ENCODE measurements at places on chromosomes 13 and 19. TPM values are rescaled to one million over a fixed set of nuclear protein-coding genes. Genes with fewer than 3 reads are reported as not detected.
A peak's percentile ranks its signal among the peaks of the same experiment; 100 is the strongest.

JUND gene
- 1,161 TPM for total RNA-seq

DNA sequence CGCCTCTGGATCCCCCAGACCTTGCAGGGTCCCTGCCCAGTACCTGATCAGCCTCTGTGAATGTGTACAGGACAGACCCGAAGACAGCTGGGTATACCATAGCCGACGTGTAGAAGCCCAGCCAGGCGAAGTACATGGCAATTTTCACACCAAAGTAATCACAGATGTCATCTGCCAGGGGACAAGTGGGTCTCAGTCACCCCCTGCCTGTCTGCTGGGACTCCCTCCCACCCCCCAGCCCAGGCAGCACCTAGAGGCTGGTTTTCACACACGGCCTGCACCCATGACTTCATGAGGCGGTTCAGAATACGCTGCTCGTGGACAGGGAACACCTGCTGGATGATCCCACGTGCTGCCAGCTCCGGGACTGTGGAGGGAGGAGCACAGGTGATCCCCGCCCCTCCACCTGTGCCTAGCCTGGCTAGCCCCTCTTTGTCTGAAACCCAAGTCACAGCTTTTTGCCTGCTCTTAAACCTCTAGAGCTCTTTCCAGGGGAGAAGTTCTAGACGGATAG is 3.6 kb downstream of the ANO8 start:
- no peak overlapping the region for H3K27ac ChIP-seq
- H3K27me3 ChIP-seq, result no peaks in the 10 kb centered on the region
- H3K36me3 ChIP-seq, result no peaks in the 10 kb centered on the region
- no peak for DNase-seq
- H3K4me3 ChIP-seq, result no peak overlapping the region
- H3K4me1 ChIP-seq, result peaks cover 7% of the 10 kb centered on the region

- H3K4me1 ChIP-seq, result peaks cover 59% of the 10 kb centered on the region
- no peaks in the 10 kb centered on the region for H3K27me3 ChIP-seq
- no peak overlapping the region for H3K4me3 ChIP-seq
- H3K27ac ChIP-seq, result no peak overlapping the region
- DNase-seq, result no peak
These were observed 62.2 kb downstream of the RASA3 start for GRCh38 chr13:114070098-114070799.

- H3K27me3 ChIP-seq, result peaks cover 3% of the 10 kb centered on the region
- DNase-seq, result no peak
- no peaks in the 10 kb centered on the region for H3K36me3 ChIP-seq
- no peak overlapping the region for H3K4me3 ChIP-seq
- H3K4me1 ChIP-seq, result no peaks in the 10 kb centered on the region
These were observed 73.3 kb downstream of the FGF9 start for GRCh38 chr13:21744149-21744548.

DNA sequence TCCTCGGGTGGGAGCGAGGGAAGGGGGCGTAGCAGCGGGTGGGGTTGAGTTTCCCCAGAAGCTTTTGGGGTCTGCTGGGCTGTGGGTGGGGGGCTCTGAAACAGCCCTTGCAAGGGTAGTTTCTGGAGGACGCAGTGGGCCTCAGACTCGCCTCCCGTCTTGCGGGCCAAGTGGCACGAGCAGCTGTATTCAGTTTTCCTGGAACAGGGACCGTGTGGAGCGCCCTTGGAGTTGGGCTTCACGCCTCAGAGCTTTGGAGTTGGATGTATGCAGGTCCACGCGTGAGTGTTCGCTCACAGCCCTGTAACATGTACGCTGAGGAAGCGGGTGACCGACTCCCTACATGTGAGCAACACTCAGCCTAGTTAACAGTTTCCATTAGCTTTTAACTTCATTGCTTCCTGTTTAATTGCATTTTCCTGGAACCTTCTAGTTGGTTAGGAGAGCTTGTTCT is 603 bp downstream of the TM9SF2 start:
- DNase-seq, result peak; percentile 11
- H3K27ac ChIP-seq, result peak overlapping the region; percentile 86
- H3K27me3 ChIP-seq, result no peaks in the 10 kb centered on the region
- peaks cover 58% of the 10 kb centered on the region for H3K4me1 ChIP-seq
- no peaks in the 10 kb centered on the region for H3K36me3 ChIP-seq
- peak overlapping the region; percentile 94 for H3K4me3 ChIP-seq

DNA sequence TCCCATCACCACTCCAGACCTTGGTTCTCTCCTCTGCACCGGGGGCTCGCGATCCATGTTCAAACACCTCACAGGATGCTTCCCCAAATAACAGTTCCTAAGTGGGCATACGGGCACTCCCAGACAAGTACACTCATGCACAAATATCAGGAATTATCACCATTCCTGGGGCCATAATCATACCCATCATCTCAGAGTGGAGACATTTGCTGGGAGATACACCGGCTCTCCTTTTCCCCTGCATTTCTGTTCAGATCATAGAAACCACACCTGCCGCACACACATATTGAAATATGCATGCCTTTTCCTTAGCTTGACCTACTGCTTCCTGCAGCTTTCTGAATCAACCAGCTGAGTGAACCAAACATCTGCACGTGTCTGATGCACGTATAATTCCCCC is 33.9 kb upstream of the MBNL2 start:
- no peak overlapping the region for H3K27ac ChIP-seq
- H3K4me3 ChIP-seq, result no peak overlapping the region
- H3K36me3 ChIP-seq, result no peaks in the 10 kb centered on the region
- no peak for DNase-seq
- no peaks in the 10 kb centered on the region for H3K27me3 ChIP-seq

DNA sequence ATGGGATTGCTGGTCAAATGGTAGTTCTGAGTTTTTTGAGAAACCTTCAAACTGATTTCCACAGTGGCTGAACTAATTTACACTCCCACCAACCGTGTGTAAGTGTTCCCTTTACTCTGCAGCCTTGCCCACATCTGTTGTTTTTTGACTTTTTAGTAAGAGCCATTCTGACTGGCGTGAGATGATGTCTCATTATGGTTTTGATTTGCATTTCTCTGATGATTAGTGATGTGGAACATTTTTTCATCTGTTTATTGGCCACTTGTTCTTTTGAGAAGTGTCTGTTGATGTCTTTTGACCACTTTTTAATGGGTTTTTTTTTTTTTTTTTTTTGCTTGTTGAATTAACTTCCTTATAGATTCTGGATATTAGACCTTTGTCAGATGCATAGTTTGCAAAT is 4.3 kb downstream of the CAB39L start:
- H3K36me3 ChIP-seq, result no peaks in the 10 kb centered on the region
- DNase-seq, result no peak
- H3K4me3 ChIP-seq, result no peak overlapping the region
- H3K27me3 ChIP-seq, result no peaks in the 10 kb centered on the region

ZNF85 gene
- total RNA-seq, result 9.3 TPM

SYCN gene
- 1.1 TPM for total RNA-seq

DNA sequence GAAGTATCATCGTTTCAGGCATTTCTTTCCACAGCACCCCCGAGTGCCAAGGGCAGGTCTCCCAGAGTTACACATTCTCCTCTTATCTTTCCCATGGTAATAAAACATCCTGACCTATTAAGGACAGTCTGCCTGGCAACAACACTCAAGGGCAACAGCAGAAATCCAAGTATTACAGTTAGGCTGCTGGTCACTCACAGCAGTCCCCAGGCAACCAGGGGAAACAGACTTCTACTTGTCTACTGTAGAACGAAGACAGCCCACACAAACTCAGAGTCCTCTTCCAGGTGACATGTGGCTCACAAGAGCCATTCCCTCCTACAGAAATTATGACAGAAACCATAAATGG is 24.3 kb downstream of the RCBTB1 start:
- no peak overlapping the region for H3K4me3 ChIP-seq
- H3K27me3 ChIP-seq, result no peaks in the 10 kb centered on the region
- peaks cover 37% of the 10 kb centered on the region for H3K36me3 ChIP-seq

ZNF492 gene
- 0.79 TPM for total RNA-seq

GRCh38 chr19:42284591-42285341 is 15.7 kb downstream of the CIC start:
- peak overlapping the region; percentile 65 for H3K4me3 ChIP-seq
- peaks cover 12% of the 10 kb centered on the region for H3K36me3 ChIP-seq
- H3K4me1 ChIP-seq, result peaks cover 53% of the 10 kb centered on the region
- peak overlapping the region; percentile 48 for H3K27ac ChIP-seq
- no peaks in the 10 kb centered on the region for H3K27me3 ChIP-seq

DNA sequence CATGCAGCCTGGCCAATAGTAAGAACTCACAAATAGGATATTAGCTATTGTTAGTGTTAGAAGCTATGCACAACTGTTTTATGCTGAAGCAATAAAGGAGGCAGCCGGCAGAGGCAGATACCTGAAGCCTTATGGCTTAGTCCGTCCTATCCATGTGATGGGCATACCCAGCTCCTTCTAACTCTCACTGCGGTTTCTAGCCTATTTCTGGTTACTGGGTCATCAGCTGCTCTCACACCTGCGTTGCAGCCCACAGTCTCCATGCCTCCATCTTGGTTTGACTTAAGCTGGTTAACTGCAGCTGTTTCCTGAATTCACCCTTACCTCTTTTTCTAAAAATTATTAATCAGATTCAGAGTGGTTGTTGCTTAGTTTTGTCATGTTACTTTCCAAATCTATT is 40.5 kb upstream of the CNMD start:
- H3K4me3 ChIP-seq, result no peak overlapping the region
- no peak for DNase-seq
- H3K27me3 ChIP-seq, result peaks cover 2% of the 10 kb centered on the region
- no peak overlapping the region for H3K27ac ChIP-seq
- no peaks in the 10 kb centered on the region for H3K4me1 ChIP-seq

GRCh38 chr13:90070362-90070761 is 1277.1 kb upstream of the MIR17HG start:
- H3K4me1 ChIP-seq, result no peaks in the 10 kb centered on the region
- H3K36me3 ChIP-seq, result no peaks in the 10 kb centered on the region
- H3K27ac ChIP-seq, result no peak overlapping the region
- no peaks in the 10 kb centered on the region for H3K27me3 ChIP-seq
- no peak for DNase-seq

ZNF296 gene
- 4.3 TPM for total RNA-seq

DNA sequence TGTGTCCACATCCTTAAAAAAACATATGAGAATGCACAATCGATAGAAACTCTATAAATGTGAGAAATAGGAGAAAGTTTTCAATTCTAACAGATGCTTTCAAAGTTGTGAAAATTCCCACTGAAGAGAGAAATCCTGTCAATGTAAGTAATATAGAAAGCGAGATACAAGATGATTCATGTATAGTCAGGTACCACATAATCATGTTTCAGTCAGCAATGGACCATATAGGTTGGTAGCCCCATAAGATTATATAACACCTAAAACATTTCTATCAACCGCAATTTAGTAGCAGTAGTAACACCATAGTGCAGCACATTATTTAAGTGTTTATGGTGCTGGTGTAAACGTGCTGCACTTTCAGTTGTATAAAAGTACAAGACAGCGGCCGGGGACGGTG is 18.5 kb downstream of the ZNF791 start:
- DNase-seq, result no peak
- peaks cover 48% of the 10 kb centered on the region for H3K36me3 ChIP-seq
- no peak overlapping the region for H3K4me3 ChIP-seq
- H3K27ac ChIP-seq, result no peak overlapping the region

PRTN3 gene
- not detected for total RNA-seq

ATXN8OS gene
- total RNA-seq, result not detected

GRCh38 chr13:27403203-27403678 is 21.2 kb upstream of the GTF3A start:
- no peaks in the 10 kb centered on the region for H3K27me3 ChIP-seq
- no peaks in the 10 kb centered on the region for H3K36me3 ChIP-seq
- peaks cover 7% of the 10 kb centered on the region for H3K4me1 ChIP-seq
- H3K27ac ChIP-seq, result no peak overlapping the region
- no peak for DNase-seq

GRCh38 chr19:5287066-5287465 is 53.5 kb downstream of the PTPRS start:
- DNase-seq, result no peak
- H3K27ac ChIP-seq, result no peak overlapping the region
- no peaks in the 10 kb centered on the region for H3K27me3 ChIP-seq
- peaks cover 3% of the 10 kb centered on the region for H3K36me3 ChIP-seq
- H3K4me1 ChIP-seq, result no peaks in the 10 kb centered on the region
- no peak overlapping the region for H3K4me3 ChIP-seq

EHD2 gene
- 0.28 TPM for total RNA-seq

GRCh38 chr13:45162194-45162593 is 38.7 kb downstream of the KCTD4 start:
- H3K27me3 ChIP-seq, result no peaks in the 10 kb centered on the region
- no peaks in the 10 kb centered on the region for H3K4me1 ChIP-seq
- no peak overlapping the region for H3K4me3 ChIP-seq

GRCh38 chr19:33879818-33880575 is 83.3 kb downstream of the KCTD15 start:
- H3K4me1 ChIP-seq, result no peaks in the 10 kb centered on the region
- H3K27ac ChIP-seq, result no peak overlapping the region
- H3K4me3 ChIP-seq, result no peak overlapping the region
- H3K27me3 ChIP-seq, result no peaks in the 10 kb centered on the region
- DNase-seq, result no peak
- no peaks in the 10 kb centered on the region for H3K36me3 ChIP-seq

CEACAM8 gene
- not detected for total RNA-seq

TMEM238 gene
- total RNA-seq, result 23.2 TPM

DMRTC2 gene
- not detected for total RNA-seq

KLK6 gene
- not detected for total RNA-seq

GNG8 gene
- total RNA-seq, result 3.3 TPM

CLEC17A gene
- total RNA-seq, result 0.65 TPM

DNA sequence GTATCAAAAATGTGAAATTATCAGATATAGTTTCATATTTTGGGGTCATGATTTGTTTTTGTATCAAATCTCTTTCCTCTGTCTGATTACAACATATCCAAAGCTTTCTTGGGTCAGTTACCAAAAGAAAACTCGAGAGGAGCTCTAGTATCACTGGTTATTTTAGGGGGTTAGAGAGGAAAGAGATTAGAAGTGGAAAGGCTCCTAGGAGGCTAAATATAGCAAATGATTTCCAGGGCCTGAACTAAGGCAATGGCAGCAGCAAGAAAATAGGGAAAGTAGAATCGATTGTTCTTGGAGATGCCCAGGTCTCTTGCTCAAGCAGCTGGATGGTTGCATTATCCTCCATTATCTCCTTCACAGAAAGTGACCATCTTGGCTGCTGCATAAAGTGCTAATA is 72.9 kb downstream of the NHLRC3 start:
- H3K27me3 ChIP-seq, result no peaks in the 10 kb centered on the region
- no peaks in the 10 kb centered on the region for H3K4me1 ChIP-seq
- H3K4me3 ChIP-seq, result no peak overlapping the region
- no peak overlapping the region for H3K27ac ChIP-seq
- DNase-seq, result no peak

NLRP4 gene
- total RNA-seq, result not detected

CASP14 gene
- total RNA-seq, result not detected

MBD3L2 gene
- not detected for total RNA-seq

DNA sequence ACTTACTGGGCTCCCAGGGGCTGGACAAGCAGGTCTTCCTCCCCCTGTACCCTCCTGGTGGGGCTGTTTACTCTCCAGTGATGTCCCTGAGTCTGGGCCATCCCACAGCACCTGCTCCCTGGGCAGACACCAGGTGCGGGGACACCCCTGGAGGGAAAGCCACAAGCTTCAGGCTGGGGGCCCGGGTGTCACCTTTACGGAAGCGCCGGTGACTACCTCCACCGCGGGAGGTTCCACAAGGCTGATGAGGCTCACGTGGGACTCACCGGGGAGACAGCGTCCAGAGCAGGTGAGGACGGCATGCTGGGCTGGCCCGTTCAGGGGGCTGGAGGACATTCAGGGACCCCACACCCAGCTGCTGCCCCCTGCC is 24.9 kb downstream of the NFILZ start:
- DNase-seq, result peak; percentile 4
